ENCODE measurements at places on chromosomes 13 and 19. TPM values are rescaled to one million over a fixed set of nuclear protein-coding genes. Genes with fewer than 3 reads are reported as not detected.

TMEM255B gene
- 1.3 TPM for total RNA-seq

KIR2DL1 gene
- total RNA-seq: not detected

SRRM5 gene
- total RNA-seq: 0.64 TPM

GRCh38 chr13:22187329-22187728 is 516.5 kb downstream of the FGF9 start:
- no peak for DNase-seq
- no peaks in the 10 kb centered on the region for H3K27me3 ChIP-seq
- H3K4me3 ChIP-seq: no peak overlapping the region
- no peaks in the 10 kb centered on the region for H3K36me3 ChIP-seq

- H3K27ac ChIP-seq: no peak overlapping the region
- H3K4me3 ChIP-seq: no peak overlapping the region
- no peaks in the 10 kb centered on the region for H3K27me3 ChIP-seq
- H3K36me3 ChIP-seq: no peaks in the 10 kb centered on the region
Observed at GRCh38 chr19:46499692-46500091, 4.0 kb upstream of the PNMA8B start.

ATP4A gene
- not detected for total RNA-seq

IZUMO4 gene
- 16.5 TPM for total RNA-seq

DNA sequence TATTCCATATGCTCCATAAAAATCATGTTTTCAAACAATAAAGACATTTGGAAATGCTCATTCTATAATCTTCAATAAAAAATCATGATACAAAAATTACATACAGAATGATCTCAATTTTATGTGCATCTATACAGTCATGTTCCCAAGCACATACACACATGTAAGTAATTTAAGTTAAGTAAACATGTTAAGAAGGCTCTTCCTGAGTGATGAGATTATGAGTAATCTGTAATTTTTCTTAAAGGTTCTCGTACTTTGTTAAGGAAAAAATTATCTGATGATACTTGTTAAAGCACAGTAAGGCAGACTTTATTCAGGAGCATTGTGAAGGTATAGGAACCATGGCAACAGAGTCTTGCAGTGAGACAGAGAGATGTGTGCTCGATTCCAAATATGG is 30.0 kb upstream of the DLEU7 start:
- no peaks in the 10 kb centered on the region for H3K27me3 ChIP-seq
- H3K4me1 ChIP-seq: no peaks in the 10 kb centered on the region
- DNase-seq: no peak
- H3K36me3 ChIP-seq: no peaks in the 10 kb centered on the region
- H3K4me3 ChIP-seq: no peak overlapping the region
- H3K27ac ChIP-seq: no peak overlapping the region

DNA sequence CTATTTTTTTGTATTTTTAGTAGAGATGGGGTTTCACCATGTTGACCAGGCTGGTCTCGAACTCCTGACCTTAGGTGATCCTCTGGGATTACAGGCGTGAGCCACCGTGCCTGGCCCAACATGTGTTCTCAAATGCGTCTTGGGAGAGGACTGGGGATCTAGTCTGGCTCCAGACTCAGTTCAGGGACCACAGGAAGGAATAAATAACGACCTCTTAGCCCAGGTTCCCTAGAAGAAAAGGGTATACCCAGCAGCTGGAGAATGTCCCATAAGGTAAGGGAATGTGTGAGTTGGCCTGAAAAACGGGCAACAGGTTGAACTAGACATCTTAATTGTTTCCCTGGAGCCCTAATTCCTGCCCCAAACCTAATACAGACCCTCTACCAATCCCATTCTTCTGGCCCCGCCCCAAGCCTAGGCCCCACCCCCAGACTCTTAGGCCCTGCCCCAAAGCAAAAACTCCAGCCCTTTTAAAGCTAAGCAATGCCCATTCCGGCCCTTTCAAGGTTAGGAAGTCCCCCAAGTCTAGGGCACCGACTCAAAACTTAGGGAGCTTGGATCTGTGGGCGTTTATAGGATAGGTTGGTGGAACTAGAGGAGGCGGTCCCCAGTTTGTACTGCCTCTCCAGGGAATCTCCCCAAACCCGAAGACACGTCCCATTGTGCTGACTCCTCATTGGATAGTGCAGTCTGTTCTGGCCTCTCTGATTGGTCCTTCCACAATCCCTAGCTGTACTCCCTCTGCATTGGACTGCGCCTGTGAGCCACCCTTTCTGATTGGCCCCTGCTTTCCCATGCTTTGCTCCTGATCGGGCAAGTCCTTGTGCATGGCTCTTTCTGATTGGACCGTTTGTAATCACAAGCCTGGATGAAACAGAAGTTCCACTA is 5.4 kb upstream of the LRFN1 start:
- H3K27ac ChIP-seq: no peak overlapping the region
- no peak overlapping the region for H3K4me3 ChIP-seq
- no peak for DNase-seq

ZNF559 gene
- 12.2 TPM for total RNA-seq

GRCh38 chr13:21686751-21687391 is 16.0 kb downstream of the FGF9 start:
- no peak for DNase-seq
- no peak overlapping the region for H3K4me3 ChIP-seq

GRCh38 chr13:32121316-32121715 is 89.7 kb downstream of the FRY start:
- H3K4me1 ChIP-seq: no peaks in the 10 kb centered on the region
- DNase-seq: no peak
- no peaks in the 10 kb centered on the region for H3K36me3 ChIP-seq
- H3K4me3 ChIP-seq: no peak overlapping the region

DNA sequence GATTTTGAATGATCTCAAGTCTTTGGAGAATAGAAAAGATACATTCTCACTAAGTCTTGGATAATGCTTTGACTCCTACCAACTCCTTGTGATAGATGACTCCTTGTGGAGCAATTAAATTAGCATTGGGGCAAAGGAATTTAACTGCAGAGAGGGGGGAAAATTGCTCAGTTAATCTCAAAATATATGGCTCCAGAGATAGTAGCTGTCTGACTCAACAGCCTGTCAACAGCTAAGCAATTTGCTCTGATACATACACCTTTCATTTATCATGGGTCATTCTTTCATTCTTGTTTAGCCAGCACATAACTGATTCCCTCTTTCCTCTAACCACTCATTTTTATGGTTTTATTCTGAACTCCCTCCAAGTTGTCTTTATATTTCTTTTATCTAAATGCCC is 225.6 kb upstream of the OBI1 start:
- DNase-seq: no peak
- no peak overlapping the region for H3K27ac ChIP-seq
- H3K4me1 ChIP-seq: no peaks in the 10 kb centered on the region
- no peak overlapping the region for H3K4me3 ChIP-seq
